ENCODE measurements at places on chromosomes 4 and X. TPM values are rescaled to one million over a fixed set of nuclear protein-coding genes. Genes with fewer than 3 reads are reported as not detected.

GRCh38 chr4:88911246-88912212 is 145.5 kb downstream of the FAM13A start:
- DNase-seq: no peak

- no peak for DNase-seq
Measured at GRCh38 chr4:99062120-99062519, 26.5 kb downstream of the ADH5 start.

The STK32B gene
- 0.02 TPM for polyA plus RNA-seq

DNA sequence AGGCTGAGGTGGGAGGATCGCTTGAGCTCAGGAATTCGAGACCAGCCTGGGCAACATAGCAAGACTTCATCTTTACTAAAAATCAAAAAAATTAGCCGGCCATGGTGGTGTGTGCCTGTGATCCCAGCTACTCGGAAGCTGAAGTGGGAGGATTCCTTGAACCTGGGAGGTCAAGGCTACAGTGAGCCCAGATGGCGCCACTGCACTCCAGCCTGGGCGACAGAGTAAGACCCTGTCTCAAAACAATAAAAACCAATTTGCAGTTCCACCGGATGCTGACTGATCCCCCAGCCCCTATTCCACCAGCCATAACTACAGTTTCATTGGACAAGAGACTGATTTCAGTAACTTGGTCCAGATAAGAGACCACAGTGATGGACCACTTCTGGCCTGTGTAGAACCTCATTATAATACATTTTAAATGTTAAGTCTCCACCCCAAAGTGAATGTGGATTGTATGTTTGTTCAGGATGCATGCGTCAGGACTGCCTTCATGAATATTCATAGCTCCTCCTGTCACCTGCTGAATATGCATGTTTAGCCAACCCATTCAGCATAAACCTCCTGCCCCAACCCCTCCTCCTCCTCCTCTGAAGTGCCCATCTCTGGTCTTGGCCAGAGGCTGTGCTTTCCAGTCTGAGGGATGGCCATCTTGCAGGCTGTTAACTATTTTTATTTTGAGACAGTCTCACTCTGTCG is 2.3 kb upstream of the SLBP start:
- no peak for DNase-seq

GRCh38 chr4:55512922-55513571 is 33.7 kb downstream of the CLOCK start:
- DNase-seq: no peak

The HDX gene
- polyA plus RNA-seq: 1.8 TPM

- no peak for DNase-seq
Measured at GRCh38 chrX:3184176-3184930, 143.1 kb downstream of the ARSF start.

GRCh38 chr4:109126856-109127255 is 175.6 kb downstream of the COL25A1 start:
- no peak for DNase-seq

DNA sequence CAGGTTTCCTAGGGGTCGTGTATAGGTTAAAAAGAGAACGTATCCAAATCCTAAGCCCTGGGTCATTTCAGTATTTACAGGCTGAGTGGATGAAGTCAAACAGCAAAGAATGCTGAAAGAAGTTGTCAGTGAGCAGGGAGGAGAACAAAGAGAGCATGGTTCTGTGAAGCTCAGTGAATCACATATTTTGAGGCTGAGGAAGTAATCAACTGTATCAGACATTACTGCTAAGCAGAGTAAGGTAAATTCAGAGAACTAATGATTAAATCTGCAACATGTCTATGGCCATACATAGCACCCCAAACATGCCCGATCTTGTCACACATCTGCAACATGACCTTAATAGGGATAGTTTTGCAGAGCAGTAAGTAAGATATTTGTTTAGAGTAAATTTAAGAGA is 1130.3 kb downstream of the RAPGEF2 start:
- DNase-seq: no peak

- no peak for DNase-seq
Measured at GRCh38 chr4:5921101-5921980, 28.5 kb upstream of the CRMP1 start.

DNA sequence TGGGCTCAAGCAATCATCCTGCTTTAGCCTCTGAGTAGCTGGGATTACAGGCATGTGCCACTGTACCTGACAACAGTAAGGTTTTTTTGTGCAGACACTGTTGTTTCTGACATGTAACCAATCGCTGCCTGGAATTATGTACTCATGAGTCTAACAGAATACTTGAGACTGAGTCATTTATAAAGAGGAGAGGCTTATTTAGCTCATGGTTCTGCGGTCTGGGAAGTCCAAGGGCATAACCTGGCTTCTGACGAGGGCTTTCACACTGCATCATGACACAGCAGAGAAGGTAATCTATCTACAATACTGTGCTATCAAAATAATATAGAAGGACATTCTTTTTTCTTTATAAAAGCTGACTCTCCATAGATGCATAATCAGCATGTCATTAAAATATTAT is 115.5 kb upstream of the STOX2 start:
- no peak for DNase-seq

- no peak for DNase-seq
Measured at GRCh38 chrX:152733261-152733975, at the start of the genes CSAG1 and MAGEA12. Gene CSAG1 (minus strand): TSS chrX:152733721. CDS start chrX:152732460, 1,261 bp downstream. Gene MAGEA12 (plus strand): TSS chrX:152733757. CDS start chrX:152736162, 2,405 bp downstream.

The SMARCA1 gene
- polyA plus RNA-seq: 16.5 TPM

The CCDC160 gene
- polyA plus RNA-seq: 0.05 TPM

The ATP2B3 gene
- not detected for polyA plus RNA-seq

The SLC39A8 gene
- 14.9 TPM for polyA plus RNA-seq

- no peak for DNase-seq
Measured at GRCh38 chr4:138199568-138200235, 42.4 kb downstream of the SLC7A11 start.

DNA sequence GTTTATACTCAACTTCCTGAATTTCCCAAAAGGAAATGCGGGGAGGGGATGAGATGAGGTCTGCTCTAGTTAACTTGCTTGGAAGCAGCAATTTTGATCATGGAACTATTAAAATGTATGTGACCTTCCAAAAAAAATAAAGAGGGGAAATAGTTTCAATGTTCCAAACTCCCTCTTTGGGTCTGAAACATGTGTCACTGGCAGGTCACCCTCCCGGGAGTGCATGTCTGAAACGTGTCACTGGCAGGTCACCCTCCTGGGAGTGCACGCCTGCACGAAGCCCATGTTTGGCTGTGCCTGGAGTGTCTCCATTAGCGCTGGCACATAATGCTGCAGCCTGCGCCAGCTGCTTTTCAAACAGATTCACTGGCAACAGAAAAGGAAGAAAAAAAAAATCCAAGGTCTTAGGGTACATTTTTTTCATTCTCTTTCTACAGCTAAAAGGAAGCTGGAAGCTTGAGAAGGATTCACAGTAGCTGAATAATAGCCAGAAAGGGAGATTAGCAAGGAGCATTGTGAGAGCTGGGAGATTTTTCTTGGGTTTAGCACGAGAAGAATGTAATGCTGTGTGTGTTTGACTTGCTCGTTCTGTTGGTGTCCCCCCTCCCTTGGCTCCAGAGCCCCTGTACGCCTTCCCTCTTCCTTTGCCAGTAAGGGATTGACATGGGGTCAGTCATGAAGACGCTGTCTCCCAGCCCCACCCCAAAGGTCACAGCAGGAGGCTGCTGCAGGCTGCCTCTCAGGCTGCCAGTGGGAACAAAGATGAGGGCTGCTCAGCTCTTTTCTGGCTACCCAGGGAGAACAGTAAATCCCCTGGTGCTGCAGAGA is 39.2 kb upstream of the TLR3 start:
- no peak for DNase-seq

The GPR78 gene
- polyA plus RNA-seq: not detected

The SPIN2A gene
- polyA plus RNA-seq: 0.54 TPM

DNA sequence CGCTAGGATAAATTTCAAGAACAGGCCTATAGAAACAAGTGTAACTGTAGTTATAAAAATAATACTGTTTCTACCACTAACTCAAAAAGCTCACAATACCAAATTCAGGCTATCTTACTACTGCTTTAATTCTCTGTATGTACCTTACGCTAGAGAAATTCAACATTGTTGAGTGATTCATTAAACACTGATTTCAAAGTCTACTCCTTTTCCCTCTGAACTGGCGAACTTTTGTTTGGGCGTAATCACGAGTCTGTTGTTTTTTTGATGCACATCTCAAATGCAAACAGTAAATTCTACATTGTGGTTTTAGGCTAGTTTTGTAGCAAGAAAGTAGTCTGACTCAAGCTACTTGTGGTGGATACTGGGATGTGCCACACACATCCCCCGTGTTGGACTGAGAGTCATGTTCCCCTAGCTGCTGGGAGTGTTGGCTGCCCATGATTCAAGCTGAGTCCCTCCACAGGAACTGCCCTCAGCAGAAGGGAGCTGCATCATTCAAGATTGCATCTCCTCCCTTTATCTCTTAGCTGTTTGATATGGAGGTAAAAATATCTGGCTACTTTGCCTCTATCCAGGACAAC is 406.1 kb downstream of the RAPGEF2 start:
- DNase-seq: no peak

DNA sequence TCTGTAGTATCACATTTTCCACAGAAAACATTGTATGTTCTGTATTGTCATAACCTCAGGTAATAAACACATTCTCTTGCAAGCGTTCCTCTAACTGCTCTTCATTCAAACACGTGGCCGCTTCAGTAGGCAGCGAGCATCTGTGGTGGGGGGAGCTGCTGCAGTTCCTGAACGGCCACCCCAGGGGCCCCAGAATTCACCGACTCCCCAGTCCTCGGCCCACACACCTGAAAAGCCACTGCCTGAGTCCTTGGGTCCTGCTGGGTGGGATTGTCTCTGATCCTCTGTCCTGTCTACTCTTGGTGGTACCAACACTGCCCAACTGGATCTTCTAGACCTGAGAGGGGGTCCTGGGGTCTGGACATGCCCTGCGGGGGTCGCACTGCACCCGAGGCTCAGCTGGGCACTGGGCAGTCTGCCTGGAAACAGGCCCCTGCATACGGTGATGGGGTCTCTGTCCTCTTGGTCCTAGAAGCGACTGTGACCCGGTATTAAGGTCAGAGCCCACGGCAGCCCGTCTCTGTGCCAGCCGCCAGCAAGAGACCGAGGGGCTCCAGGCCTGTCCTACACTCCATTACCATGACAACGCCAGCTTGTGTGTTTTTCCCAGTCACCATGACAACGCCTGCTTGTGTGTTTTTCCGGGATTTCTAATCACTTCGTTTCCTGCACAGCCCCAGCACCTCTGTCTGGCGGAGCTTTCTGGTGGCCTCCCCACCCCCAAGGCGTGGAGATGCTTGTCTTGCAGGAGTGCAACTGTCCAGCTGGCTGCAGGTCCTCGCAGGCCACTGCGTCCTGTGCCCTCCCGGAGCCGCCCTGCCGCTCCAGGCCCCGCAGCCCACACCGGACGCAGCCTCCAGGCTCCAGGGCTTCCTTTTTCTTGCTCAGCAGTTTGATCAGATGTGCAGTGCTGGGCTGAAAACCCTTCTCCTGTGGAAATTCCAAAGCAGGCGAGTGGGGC is 16.0 kb downstream of the CTBP1 start:
- no peak for DNase-seq

- DNase-seq: no peak
Measured at GRCh38 chr4:74166818-74167217, 8.9 kb downstream of the MTHFD2L start.

The SLC25A14 gene
- 2.7 TPM for polyA plus RNA-seq

DNA sequence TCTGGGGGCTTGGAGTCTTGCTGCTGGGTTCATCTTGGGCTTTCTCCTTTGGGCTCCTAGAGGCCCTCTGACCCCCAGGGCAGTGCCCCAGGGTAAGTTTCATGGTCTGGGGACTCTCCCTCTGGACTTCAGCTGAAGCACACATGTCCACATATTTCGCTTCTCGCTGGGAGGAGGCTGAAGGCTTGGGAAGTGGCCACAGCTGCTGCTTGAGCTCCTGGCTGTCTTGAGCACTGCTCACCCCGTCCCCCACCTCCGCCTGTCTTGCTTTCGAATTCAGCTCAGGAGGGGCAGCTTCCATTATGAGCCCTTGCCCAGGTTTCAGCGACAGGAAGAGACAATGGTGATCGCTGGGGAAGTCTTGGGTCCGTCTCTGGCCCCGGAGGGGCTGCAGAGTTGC is 3.7 kb downstream of the C4orf54 start:
- DNase-seq: no peak

The TMPRSS11B gene
- not detected for polyA plus RNA-seq
